ENCODE measurements at places on chromosomes 7 and 10.

GRCh38 chr10:35448687-35449662 is 112.7 kb downstream of the CCNY start:
- no peak for DNase-seq

- no peak for DNase-seq
Measured at GRCh38 chr7:39300276-39300675, 265.9 kb upstream of the YAE1 start.

- DNase-seq: no peak
Measured at GRCh38 chr7:133977409-133978274, 149.5 kb upstream of the LRGUK start.

GRCh38 chr7:122637784-122638183 is 61.1 kb downstream of the RNF133 start:
- no peak for DNase-seq

GRCh38 chr10:27626890-27627289 is 118.7 kb downstream of the MKX start:
- no peak for DNase-seq

DNA sequence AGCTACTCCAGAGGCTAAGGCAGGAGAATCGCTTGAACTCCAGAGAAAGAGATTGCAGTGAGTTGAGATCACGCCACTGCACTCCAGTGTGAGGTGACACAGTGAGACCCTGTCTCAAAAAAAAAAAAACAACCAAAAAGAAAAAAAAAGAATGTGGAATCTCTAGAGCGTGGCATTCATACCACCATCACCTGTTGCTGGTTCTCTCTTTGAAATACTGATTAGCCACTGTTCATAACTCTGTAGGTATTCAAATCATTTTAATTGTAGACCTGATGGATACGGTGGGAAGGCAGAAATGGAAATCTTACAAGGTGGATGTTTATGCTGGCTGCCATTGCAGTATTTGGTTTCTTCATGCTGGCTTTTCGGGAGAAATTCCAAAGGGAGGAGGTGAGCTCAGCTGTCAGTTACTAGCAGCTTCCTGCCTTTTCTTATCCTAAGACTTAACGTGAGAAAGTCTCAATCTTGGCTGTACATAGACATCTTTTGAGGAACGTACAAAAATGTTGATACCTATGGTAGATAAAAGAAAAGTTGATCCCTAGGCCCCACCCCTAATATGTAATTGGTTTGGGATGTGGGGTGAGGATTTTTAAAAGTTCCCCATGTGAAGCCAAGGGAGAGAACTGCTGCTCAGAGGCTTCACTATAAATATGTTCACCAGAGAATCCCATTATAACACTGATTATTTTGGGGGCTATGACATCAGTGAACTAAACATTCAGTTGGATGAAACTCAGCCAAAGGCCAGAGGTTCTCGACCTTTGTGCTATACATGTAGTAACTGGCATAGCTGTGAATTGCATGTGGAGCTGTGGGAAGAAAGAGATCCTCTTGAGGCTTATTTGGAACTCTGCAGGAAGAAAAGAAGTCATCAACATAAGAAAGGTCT is 26.9 kb upstream of the MKLN1 start:
- no peak for DNase-seq

GRCh38 chr10:123154711-123155505 is 706 bp downstream of the BUB3 start:
- no peak for DNase-seq

DNA sequence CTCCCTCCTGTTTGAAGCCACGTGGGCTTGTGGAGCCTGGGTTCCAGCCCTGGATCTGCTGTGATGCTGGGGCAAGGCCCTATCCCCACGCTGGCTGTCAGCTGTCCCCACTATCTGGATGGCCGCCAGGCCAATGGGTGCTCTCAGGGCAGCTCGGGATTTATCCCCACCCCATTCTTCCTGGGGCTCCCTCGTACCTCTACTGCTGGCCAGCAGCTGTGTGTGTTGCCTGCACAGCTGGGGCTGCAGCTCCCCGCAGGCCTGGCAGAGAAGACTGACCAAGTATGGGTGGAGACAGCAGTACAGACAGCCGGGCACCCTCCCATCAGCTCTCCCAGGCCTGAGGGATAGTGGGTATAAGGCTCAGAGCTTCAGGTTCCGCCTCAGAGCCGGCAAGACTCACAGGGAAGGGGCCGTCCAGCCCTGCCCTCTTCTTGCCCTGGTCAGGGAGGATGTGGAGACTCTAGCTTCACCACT is 13.6 kb downstream of the CLIP2 start:
- DNase-seq: no peak

GRCh38 chr10:86967481-86967941 is 771 bp upstream of the ADIRF start:
- no peak for DNase-seq

DNA sequence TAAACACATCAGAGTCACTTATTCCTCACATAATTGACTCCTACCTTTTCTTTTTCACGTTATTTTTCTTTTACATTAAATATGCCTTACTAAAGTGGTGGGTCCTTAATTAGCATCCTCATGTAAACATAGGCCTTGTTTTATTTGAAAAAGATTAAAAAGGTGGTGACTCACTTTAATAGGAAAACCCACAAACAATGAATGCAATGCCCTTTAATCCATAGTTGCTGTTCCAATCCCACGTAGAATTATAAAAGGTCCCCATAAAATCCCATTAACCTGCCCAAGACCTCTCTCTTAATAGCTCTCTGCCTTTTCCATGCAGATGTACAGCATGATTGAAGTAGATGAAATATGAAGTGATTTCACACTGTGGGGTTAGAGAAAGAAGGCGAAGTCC is 32.2 kb downstream of the SLC16A12 start:
- DNase-seq: no peak

DNA sequence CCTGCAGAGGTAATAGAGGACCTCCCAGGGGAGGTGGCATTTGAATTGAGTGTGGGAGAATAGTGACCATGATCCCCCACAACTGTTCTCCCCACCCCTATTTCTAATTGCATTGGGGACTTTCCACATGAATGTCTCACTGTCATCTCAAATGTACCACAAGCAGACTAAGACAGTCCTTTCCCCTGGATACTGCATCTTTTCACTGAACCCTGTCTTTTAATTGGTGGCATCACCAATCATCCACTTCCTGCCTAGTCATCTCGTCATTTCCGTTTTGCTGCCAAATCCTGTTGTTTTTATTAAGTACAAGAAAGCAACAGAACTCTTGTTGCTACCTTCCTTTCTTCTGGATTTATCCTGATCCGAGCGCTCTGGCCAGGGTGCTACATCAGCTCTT is 120.3 kb downstream of the NRP1 start:
- DNase-seq: no peak

DNA sequence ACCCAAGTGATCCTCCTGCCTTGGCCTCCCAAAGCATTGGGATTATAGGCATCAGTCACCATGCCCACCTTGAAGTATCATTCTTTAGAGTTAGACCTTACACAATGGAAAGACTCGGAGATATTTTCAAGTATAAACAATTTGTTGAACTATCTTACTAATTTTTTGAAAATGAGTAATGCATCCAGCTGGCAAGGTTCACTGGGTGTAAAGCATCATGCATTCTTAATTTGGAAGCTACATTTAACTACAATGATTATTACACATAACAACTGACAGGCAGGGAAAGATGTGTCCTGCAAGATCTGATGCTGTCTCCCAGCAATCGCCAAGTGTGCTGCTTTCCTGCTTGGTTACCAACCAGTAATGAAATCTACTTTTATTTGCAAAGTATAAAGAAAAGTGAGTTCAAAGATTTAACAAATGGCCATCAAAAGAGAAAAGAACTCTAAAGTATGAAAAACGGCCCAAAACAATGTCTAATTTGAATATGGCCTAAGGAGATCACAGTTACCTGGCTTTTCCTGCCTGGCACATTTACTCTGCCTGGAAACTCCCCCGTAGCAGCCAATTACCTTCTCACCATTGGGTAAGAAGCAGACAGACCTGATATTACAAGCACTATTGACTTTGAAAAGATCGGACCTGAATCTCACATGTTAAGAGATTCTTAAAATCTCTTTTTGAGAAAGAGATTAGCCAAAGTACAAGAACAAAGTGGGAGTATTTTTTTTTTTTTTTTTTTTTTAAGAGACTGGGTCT is 59.3 kb upstream of the NMT2 start:
- DNase-seq: no peak

DNA sequence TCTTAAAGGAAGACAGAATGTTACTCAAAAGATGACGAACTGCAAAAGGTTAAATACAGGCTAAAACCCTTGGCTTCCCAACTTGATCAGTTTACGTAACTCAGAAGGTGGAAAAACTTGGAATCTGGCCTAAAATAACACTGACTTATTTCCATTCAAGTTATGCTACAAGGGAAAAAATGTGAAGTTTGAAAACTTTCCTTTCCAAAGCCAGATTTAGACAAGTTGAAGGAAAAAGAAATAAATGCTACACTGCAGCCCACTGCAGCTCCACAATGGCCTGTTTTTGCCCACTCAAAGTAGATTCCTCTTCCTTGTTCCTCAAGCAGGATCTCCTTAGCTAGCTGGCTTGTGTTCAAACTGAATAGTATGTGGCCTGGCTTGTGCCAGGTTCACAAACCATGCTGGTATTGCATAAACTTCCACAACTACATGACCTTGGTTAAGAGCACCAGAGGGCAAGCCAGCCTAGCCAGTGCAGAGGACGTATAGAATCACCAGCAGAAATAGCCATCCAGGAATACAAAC is 166.2 kb downstream of the CPEB3 start:
- DNase-seq: no peak

DNA sequence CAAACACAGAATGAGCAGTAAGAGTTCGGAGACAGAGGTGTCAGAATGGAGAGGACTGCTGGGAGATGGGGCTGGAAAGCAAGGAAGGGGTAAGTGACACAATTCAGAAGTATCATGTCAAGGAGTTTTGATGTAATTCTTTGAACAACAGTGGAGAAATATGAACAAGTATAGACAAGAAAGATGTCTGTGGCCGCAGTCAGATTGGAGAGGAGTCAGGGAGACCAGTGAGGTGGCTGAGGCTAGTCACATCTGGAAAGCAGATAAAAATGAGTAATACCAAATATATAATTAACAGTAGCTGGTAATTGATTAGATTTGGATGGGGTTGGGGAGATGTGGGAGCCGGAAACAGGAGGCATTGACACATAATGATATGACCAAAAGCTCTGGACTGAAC is 540.9 kb downstream of the SUGCT start:
- DNase-seq: no peak

GRCh38 chr10:35386594-35387174 is 50.4 kb downstream of the CCNY start:
- DNase-seq: no peak

DNA sequence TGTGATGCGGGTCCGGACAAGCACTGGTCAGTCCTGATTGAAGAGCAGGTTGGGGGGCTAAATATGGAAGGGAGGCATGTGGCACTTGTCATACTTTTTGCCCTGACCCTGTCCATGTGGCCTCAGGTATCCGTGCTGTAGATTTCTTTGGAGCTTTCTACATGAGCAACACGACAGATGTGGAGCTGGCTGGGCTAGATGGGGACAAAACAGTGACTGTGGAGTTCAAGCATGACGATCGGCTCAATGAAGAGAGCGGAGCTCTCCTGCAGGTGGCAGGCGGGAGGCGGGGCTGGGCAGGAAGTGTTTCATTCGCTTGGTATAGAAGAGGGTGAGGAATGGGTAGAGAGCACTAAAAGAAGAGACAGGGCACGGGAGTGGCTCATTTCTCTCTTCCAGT is 13.0 kb upstream of the CHCHD1 start:
- peak; percentile 40 for DNase-seq

DNA sequence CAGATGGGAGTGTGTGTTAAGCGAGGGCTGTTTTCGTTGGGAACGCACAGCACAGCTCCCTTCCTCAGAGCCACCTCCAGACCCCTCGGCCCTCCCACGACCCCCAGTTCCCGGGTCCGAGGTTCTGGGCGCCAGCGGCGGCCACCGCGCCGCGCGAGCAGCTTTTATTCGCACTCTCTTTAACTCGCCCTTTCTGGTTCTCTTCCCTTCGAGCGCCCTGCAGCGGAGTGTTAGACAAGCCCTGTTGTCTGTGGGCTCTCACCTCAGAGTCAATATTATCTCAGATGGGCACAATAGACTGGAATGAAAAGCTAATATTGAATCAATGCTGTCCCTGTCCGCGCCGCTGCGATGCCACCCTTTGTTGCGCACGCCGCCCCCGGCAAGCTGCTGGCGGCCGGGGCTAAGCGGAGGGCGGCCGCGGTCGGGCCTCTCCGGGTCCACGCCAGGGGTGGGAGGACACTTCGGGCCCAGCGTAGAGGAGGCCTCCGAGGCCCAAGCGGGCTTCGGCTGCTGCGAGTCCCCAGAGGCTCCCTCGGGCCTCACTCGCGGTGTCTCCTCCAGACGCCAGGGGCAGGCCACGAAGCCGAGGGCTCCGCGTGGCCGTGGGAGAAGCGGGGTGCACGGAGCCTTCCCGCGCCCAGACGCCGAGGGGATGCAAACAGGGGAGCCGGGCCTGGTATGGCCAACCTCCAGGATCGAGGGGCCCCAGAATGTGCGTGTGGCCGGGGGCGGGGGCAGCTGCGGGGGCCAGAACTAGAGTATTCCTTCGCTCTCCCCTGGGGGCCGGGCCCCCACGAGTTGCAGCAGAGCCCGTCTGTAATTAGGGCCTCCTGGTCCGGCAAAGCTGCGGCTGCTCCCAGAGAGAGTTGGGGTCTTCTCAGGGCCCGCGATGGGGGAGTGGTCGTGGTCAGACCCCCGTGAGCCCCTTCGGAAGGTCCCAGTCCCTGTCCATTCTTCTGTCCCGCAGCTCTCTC is 7.9 kb upstream of the EMX2 start:
- DNase-seq: no peak

DNA sequence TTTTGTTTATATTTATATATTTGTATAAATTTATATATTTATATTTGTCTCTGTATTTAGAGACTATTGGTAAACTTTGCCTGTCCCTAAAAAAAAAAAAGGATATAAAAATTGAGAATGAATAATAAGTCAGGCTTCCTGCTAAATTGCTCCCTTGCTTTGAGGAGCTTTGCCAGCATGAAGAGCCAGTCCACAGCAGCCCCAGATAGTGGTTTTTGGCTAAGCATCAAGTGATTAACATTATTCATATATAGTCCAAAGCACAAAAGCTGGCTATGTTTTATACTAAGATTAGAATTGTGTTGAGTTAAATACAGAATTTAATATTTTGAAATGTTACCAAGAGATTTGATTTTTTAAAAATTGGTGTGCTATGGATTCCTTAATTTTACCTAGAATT is 264.9 kb upstream of the FERD3L start:
- no peak for DNase-seq

GRCh38 chr10:4656576-4657194 is 169.3 kb upstream of the AKR1E2 start:
- peak; percentile 12 for DNase-seq

DNA sequence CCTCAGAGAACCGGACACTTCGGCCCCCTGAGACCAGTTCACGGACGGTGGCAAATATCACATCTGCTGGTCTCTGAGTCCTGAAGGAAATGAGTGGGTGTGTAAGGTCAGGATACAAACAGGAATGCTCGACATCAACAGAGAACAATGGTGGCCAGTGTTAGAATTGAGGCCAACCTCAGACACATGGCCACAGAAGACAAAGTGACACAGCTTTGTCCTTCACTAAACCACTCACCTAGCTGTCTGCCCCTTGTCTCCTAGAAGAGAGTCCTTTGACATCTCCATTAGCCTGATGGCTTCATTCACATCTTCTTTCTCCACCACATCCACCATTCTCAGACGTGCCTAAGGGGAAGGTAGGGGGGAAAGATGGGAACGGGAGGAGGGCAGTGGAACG is 4.3 kb downstream of the COPS6 start:
- DNase-seq: no peak

GRCh38 chr7:96710544-96710943 is 898 bp upstream of the SEM1 start:
- no peak for DNase-seq

- no peak for DNase-seq
Measured at GRCh38 chr7:4268040-4268965, 413.8 kb upstream of the FOXK1 start.

- DNase-seq: no peak
Measured at GRCh38 chr10:61301575-61301974, 151.6 kb downstream of the TMEM26 start.
